ENCODE measurements at places on chromosomes 6 and 20.

- DNase-seq = no peak
Measured at GRCh38 chr20:34322267-34323105, 19.3 kb upstream of the AHCY start.

DNA sequence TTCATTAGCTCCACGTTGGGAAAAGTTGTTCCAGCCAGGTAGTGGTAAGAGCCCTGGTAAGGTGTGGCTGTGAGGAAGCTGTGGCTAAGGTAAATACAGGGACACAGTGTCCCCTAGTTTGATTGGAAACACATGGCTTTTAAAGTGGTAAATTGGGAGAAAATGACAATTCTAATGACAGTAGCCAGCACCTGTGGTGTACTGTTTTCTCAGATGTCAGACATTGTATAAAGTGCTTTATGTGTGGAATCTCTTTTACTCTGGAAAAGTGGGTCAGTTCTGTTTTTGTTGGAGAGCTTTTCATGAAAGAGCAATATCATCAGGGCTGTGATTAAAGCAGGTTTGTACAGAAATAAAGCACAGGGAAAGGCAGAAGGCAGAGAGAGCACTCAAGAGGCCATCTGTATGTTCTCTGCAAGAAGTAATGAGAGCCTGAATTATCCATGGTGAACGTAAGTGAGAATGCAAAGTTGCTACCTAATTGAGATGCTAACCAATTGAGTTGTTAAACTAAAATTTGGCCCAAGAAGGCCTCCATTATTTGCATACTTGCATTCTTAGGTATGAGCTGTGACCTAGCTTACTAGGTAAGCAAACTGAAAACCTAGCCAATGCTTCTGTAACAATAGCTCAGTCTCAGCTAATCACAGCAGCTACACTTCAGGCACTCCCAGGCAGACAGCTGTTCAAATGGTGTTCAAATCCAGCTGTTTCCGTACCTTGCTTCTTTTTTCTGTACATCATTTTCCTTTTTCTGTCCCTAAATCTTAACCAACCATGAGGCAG lies 28.2 kb downstream of the MRAP2 start:
- DNase-seq = peak; percentile 21

DNA sequence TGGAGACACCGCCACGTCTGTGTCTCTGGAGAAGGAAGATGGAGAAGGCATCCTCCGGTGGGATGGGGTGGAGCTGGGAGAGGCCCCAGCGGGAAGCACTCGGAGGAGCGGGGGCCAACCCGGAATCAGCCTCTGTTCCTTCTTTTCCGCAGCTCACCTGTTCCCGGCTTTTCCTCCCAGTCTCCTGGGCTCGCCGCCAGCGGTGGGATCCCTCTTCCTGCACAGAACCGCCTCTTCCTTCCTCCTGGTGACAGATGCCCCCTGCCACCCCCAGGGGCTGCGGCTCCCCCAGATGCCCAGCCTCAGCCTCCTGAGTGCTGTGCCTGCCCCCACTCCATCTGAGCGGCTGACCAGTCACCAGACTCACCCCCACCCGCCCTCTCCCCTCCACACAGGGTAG lies 23.3 kb downstream of the RAMACL start:
- no peak for DNase-seq

DNA sequence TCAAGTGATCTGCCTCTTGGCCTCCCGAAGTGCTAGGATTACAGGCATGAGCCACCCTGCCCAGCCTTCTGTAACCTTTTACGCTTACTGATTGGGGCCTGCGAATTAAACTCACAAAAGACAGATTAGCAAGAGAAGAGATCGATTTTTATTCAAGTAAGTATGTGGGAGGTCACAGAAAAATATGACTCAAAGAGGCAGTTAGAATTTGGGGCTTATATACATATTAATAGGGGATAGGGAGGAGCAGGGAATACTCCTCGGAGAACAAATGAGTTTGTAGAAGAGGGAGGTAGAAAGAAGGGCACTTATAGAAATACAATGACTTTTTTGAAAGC lies 78.9 kb downstream of the CD24 start:
- no peak for DNase-seq

- no peak for DNase-seq
Measured at GRCh38 chr6:17622144-17622543, 22.0 kb downstream of the FAM8A1 start.

GRCh38 chr6:31396422-31397152 lies 6.8 kb upstream of the MICA start:
- DNase-seq = peak; percentile 57

DNA sequence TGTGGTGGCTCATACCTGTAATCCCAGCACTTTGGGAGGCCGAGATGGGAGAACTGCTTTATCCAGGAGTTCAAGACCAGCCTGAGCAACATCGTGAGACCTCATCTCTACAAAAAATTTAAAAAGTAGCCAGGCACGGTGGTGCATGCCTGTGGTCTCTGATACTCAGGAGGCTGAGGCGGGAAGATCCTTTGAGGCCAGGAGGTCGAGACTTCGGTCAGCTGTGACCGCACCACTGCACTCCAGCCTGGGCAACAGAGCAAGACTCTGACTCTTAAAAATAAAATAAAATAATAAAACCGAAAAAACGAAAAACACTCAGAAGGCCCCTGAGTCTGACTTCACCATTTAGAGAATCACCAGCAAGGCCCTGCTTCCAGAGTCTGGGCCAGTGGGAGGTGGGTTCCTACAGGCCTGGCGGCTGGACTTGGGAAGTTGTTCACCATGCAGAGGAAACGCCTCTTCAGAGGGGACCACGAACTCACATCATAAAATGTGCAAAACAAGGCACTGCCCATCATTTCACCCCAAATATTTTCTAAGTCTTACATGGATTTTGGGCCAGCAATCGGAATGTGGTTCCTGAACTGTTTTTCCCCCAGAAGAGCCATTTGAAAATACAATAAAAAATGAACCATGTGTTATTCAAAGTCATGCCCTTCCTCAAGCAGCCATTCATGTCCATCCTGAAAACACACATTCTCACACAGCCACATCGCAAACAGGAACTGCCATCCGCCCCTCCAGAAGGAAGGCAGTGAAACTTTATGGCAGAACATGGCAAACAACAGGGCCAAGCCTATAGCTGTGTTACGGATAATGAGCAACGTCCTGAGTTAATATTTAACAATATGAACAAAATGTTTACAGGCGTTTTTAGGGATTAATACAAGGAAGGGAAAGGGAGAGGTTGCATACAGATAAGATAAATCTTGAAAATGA lies 57.8 kb downstream of the SLC22A23 start:
- DNase-seq = no peak

GRCh38 chr6:145904868-145905267 lies 59.3 kb downstream of the SHPRH start:
- DNase-seq = no peak

DNA sequence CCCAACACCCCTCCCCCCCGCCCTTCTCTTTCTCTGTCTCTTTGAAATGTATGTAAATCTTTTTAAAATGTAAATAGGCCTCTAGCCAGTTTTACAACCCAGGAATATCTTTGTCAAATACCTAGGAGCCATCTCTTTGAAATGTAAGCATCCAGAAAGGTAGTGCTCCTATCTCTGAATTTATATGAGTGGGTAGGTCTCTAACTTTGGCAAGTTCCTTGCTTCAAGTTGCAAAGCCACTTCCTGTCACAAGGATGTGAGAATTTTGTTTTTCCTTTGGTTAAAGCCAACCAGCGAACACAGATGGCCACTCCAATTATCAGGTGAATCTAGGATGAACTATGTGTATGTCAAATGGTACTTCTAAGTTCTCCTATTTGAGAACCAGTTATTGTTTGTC lies 6.2 kb upstream of the DEFB132 start:
- DNase-seq = no peak

DNA sequence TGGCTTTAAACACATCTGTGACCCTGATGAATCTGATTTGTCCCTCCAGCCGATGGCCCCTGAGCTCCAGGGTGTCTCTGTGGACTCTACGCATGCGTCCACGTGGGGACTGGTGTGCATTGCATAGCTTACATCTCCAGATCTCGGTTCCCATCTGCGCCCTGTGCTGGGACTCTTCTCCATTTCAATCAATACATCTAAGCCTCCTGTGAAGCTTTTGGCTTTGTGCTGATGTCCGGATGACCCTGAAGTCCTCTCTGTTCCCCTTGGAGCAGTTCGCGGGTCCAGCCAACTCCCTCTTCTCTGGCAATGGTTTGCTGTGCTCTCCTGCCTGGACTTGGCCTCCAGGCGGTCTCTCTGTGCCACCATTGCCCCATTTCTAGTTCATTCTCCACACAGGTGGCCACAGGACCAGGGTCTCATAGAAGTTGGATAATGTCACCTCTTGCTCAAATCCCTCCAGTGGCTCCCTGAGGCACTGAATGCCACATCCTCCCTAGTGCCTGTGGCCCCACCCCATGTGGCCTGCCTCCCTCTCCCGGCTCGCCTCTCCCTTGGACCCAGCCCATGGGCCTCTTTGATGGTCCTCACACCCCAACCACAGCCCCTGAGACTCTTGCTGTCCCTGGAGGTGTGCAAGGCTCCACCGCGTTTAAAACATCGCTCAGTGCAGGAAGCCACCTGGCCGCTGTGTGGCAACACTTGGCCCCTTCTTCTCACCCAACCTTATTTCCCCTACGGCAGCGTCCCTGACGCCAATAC lies 155.4 kb downstream of the SYCP2 start:
- DNase-seq = no peak

DNA sequence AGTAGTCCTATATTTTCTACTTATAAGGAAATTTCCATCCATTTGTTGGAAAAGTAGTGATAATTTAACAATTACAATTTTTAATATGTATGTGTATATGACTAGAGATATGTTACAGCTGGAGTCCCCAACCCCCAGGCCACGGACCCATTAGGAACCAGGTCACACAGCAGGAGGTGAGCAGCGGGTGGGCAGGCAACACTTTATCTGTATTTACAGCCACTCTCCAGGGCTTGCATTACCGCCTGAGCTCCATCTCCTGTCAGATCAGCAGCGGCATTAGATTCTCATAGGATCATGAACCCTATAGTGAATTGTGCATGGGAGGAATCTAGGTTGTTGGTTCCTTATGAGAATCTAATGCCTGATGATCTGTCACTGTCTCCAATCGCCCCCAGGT lies 46.8 kb downstream of the TRDN start:
- no peak for DNase-seq

DNA sequence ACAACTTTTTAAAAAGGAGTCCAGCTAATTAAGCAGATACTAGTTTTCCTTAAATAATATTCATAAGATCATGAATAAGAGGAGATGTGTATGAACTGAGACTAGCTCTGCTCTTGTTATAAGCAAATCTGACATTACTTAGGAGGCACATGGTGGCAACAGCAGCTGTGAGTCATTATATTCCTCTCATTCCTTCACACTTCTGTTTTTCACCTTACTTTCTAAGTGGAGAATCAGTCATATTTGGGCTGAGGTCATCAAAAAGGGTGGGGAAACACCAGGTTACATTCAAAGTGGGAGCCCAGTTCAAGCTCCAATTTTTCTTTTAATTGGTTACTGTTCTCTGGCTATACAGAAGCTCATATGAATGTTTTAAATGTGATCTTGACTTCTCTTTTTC lies 6.0 kb upstream of the RIPPLY2 start:
- no peak for DNase-seq

DNA sequence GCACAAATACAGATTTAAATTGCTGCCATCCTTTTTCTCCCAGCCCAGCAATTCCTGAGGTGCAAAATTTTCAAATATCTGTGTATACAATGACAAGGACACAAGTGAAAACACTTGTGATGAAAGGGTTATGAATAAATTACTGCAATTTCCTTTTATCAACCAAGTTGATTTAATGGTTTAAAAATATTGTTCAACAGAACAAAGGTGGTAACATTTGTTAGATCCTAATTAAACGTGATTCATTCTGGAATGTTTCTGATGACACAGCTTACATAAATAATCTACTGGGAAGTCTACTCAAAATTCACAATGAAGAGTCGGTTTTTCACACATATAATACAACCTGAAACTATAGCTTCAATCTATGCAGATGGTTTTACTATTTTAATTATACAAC lies 17.1 kb downstream of the B4GALT5 start:
- DNase-seq = no peak

DNA sequence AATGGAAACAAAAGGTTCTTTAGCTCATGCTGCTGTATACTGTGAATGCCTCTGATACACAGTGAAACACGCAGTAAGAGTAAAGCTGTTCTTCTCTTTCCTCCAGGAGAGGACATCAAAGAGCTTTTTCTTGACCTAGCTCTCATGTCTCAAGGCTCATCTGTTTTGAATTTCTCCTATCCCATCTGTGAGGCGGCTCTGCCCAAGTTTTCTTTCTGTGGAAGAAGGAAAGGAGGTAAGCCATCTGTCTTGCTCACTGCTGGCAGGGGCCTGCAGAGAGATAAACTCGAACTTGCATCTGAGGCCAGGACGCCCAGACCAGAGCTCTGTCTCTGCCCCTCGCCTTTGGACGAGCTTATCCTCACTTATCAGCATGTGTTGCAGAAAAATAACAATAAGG lies 37.7 kb downstream of the LY86 start:
- no peak for DNase-seq

DNA sequence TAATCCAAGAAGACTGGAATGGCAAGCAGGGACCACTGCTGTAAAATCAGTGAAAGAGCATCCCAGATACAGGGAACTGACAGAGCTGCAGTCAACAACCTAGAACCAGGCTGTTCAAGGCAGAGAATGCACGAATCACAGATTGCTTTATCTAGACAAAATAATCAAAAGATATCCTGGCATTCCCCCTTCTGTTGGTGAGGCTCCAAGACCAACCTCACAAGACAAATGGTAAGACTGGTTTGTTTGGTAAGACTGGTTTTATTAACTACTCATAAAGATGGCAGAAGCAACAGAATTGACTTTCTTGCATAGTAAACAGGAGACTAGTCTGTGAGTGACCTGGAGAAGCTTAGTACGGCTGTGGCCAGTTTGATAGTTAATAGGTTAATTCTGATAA lies 88.8 kb upstream of the AHI1 start:
- DNase-seq = no peak

GRCh38 chr6:97128507-97128906 lies 154.5 kb downstream of the MMS22L start:
- no peak for DNase-seq

GRCh38 chr6:85417336-85417735 lies 32.5 kb upstream of the NT5E start:
- DNase-seq = no peak

DNA sequence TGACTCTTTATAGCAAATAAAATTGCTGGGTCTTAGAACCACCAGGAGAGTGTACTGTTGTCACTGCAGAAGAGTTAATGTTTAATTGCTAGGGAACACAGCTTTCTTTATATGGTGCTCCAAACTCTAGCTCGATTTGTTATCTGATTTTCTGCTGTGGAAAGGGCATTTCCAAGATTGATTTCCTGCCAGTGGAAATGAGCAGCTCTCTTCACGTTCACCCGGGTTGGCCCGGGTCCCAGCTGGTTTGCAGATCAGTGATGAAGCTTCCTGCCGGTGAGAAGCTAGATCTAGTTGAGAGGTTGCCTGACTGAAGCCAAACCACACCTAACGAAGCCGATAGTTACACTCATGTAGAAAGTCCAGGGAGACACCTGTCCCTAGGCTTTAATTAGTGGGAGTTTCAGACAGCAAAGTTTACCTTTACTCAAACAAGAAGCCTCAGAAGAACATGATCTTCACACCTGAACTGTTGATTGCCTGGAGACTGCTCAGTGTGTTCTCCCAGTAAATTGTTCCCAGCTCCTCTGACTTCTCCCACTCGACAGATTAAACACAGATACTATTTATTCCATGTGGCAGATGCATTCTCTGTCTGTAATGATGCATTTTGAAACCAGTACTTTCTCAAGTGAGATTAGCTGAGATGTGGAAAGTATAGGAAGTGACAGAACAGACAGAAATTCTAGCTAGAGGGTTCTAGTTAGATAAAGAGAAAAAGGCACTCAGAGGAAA lies 27.8 kb downstream of the PAQR8 start:
- DNase-seq = peak; percentile 40

Measured in COR-L47 (cell line).